ENCODE measurements at places on chromosomes 5 and 9.
A peak's percentile ranks its signal among the peaks of the same experiment; 100 is the strongest.

DNA sequence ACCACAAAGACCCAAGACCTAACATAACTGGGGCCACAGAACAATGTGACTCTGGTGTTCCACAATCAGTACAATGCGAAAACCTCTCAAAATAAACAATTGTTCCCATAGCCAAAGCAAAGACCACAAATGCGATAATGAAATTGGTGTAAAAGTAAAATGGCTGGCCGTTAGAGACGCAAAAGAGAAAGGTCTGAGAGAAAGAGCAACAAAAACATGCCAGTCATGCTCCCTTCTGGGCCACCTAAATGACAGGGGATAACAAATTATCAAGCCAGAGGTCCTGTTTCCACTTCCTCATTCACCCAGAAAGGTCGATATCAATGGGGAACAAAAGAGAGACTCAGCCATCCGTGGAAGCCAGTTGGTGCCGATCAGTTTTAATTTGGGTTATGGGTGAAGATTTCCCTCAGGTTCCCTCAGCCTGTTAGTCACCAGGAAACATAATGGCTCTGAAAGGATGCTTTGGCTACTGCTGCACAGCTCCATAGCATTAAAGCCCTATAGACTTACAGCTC, 9.2 kb upstream of the CFAP95 start:
- no peak for DNase-seq

- peak; percentile 88 for DNase-seq
Observed at GRCh38 chr9:127903557-127904475, 4.4 kb upstream of the ST6GALNAC6 start.

DNA sequence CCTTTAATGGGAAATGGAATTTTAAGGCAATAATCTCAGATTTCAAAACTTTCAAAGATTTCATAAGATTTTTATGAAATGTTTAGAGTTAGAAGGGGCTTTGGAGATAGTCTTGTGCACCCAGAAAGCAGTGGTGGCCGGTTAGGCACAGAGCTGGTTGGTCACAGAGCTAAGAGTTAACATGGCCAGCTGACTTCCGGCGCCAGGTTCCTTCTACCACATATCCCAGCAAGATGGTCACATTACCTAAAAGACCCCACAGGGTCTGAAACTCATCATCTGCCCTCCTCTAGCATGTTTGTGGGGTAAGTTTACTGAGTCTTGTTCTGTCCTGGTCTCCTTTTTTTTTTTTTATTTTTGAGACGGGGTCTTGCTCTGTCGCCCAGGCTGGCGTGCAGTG, 19.3 kb downstream of the QRFP start:
- no peak for DNase-seq

DNA sequence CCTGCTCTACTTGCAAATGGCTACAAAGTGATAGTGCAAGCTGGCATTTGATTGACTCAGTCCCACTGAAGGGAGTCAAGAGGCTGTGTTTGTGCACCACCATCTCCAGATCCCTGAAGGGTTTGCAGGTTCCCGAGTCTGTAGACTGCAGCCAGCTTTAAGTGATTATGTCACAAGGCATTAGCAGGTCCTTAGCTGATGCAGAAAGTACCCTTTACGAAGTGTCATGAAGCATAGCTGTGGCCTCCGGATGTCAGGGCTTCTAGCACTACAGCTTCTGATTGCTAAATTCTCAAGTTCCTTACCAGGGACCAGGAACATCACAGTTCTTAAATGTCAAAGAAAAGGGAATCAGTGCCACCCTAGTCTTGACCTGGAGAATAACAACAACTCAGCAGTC, 311.3 kb upstream of the TRPC7 start:
- no peak for DNase-seq

- no peak for DNase-seq
Observed at GRCh38 chr5:89435347-89435746, 552.4 kb upstream of the MEF2C start.

DNA sequence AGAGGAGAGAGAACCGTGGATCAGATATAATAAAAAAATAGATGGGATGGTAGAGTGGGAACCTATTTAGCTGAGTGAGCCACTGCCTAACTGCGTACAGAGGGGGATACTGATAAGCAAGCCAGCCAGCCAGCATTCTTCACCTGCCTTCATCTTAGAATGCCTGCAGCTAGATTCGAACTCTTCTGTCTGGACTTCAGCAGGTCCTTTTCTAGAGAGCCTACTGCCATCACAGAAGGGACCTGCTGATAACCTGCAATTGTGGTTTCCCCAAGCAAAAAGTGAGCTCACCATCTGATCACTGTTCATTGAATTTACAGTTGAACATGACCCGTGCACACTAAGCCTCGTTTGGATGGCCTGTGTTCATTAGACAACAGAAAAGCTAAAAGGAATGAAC, 109.4 kb downstream of the CDC42SE2 start:
- no peak for DNase-seq

DNA sequence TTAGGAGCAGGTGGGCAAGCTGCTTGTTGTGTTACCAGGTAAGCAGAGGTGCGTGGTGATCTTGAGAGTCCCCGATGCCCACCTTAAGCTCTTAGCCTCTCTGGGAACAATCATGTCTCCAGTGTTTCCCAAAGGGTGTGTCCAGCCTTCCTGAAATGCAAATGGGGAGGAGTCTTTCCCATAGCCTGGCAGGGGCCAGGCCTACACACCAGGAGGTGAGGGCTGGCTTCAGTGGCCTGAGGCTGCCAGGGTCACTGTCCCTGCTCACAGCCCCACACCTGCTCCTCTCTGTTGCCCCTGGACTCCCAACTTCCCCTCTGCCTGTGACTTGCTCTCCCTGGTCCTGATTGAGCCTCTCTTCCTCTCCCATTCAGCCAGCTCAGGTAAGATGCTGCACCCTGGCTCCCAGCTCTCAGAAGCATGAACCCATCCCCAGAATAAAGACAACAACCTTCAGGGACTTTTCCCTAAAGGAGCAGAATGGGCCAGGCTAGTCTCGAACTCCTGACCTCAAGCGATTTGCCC, 65.7 kb upstream of the PHYKPL start:
- DNase-seq = no peak

DNA sequence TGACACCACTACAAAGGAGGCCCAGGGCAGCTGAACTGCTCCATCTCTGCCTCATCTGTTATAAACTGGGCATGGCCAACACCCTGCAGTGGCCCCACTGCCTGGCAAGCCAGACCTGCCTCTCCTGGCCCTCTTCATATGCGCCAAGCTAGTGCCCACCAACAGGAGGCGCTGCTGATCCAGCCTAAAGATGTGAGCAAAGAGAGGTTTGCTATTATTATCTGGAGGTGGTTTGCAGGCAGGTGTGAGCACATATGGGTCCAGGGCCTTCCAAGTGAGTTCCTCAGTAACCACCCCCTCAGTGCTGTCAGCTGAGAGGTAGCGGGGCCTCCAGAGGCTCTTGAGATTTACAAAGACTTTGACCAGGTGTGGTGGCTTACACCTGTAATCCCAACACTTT, 232.2 kb downstream of the SYK start:
- DNase-seq = peak; percentile 69

- DNase-seq = no peak
Observed at GRCh38 chr5:68053202-68053601, 162.4 kb upstream of the PIK3R1 start.

DNA sequence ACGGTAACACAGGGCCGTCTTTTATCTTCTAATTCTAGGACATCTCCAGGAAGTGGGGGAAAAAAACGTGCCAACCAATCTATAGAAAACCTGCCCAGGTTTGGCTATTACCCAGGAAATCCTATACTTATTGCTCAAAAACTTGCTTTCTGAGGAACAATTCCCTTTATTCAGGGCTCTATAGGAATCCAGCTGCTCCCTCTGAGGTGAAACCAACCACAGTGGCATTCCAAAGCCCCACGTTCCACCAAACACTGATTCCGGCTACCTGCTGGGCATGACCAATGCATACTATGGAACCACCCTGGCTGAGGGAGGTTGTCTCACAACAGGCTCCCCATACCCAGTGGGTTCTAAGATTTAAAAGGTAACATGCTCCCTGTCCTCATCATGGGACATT, 57.6 kb downstream of the GLIS3 start:
- no peak for DNase-seq

- no peak for DNase-seq
Observed at GRCh38 chr5:96538808-96539250, 105.8 kb upstream of the PCSK1 start.

- peak; percentile 86 for DNase-seq
Observed at GRCh38 chr9:32345243-32345642, 39.2 kb upstream of the ACO1 start.

DNA sequence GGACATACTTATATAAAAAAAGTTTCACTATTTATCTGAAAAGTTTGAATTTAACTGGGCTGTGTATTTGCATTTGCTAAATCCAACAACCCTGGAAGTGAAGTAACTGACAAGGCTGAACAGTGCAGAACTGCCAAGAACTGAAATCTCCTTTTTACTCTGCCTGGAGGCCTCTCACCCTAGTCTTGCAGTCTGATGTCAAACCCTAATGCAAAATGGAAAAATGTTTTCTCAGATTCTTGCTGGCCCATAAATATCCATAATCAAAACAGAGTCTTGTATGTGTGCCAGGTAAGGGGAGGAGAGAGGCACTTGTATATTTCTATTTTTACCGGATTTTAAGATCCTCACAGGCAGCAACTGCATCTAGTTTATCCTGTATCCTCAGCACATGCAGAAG, 432.7 kb upstream of the KLF4 start:
- DNase-seq = no peak

GRCh38 chr9:108003526-108003925, 514.0 kb upstream of the KLF4 start:
- DNase-seq = no peak

DNA sequence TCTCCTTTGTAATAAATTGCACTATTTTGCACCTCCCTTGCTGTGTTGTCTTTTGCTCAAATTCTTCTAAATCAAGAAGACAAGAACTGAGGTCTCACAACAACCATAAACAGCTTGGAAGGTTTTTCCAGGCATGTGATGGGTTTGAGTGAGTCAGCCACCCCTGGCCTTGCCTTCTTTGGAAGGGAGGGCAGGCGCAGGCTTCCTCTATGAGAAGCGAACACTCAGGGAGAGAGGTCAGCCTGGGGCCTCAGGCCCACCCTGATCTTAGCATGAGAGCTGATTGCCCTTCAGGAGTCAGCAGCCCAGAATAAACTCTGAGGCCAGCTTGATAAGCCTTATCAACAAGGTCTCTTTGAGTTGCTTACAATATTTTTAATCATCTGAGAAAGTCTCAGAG, 31.6 kb downstream of the S1PR3 start:
- DNase-seq = no peak

DNA sequence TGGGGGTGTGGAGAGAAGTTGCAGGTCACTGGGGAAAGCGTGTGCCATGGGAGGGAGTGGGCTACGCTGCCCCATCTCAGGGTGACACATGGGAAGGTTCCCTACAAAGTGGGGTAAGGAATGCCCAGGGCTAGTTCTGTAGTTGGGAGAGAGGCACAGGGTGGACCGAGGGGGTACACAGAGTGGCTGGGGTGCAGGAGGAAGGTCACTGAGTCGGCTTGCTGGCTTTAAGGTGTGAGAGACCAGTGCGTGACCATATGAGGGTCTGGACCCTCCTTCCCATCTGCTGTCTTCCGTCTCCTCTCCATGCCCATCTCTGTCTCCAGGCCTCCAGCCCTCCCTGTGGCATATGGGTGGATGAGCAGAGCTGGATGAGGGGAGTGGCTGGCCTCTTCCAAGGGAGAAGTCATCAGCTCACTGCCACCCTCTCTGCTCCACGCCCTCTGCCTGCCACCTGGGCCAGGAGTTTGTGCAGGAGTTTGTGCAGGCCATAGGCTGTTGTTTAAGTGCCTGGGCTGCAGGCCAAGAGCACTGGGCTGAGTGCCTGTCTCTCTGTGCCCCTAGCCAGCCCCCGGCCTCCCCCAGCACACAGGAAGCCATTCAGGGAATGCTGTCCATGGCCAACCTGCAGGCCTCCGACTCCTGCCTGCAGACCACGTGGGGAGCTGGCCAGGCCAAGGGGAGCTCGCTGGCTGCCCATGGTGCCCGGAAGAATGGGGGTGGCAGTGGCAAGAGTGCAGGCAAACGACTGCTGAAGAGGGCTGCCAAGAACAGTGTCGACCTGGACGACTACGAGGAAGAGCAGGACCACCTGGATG, 96.8 kb downstream of the PHF2 start:
- no peak for DNase-seq

GRCh38 chr9:74946686-74947085, 6.0 kb downstream of the C9orf40 start:
- DNase-seq = no peak

- no peak for DNase-seq
Observed at GRCh38 chr5:124678468-124678867, 68.0 kb downstream of the ZNF608 start.

DNA sequence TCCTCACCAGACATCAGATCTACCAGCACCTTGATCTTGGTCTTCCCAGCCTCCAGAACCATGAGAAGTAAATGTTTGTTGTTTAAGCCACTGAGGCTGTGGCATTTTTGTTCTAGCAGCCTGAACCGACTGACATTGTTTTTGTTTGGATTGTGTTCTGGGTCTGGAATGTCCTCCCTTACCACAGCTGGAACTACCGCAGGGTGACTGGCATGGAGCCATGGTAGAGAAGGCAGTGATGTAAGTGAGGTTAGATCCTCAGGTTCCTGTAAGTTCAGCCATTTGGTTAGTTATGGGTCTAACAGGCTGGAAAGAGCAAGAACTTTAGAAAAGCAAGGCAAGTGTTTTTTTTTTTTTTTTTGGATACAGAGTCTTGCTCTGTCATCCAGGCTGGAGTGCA, 209.3 kb downstream of the DAB2IP start:
- DNase-seq = no peak

- DNase-seq = no peak
Observed at GRCh38 chr5:74401281-74401945, 239.1 kb downstream of the ENC1 start.

DNA sequence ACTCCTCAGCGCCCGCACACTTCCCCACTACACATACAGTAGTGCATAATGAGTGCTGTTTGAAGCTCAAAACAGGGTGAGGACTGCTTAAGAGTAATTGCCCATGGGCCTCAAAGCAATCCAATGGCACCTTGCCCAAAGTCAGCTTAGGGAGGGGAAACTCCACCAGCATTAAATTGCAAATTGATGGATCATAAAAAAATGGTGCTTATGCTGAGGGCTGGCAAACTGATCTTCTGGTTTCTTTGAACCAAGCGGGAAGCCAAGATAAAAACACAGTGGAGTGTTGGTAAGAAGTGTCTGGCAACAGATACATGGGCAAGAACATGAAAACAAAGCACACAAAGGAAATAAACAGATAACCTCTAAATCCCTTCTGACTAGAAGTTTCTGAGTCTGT, 28.0 kb downstream of the TLE1 start:
- no peak for DNase-seq

DNA sequence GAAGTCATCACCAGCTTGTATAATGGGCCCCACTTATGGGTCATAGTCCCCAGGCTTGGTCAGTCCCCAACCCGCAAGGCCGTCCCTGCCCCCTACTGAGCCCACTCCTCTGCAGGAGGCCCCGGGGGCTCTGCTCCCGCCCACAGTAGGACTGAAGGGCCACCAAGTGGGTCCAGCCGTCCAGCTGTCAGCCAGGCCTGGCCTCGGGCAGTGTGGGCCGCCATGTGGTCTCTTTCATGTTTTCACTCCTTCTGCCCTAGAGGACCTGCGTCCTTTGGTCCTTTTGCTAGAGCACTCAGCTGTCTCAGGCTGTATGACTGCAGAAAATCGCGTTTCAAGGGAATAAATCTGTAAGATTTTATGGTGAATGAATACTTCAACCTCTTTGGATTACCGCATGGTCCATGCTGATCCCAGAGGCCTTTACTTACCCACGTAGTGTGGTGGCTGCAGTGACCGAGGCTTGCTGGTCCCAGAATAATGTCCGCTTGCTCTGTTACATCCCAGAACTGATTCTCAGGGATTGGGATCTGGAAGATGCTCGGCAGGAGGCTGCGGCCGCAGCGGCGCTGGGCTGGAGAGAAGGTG, 105.7 kb upstream of the FAM120A start:
- DNase-seq = no peak

- no peak for DNase-seq
Observed at GRCh38 chr9:129361196-129361595, 183.1 kb upstream of the IER5L start.

- DNase-seq = no peak
Observed at GRCh38 chr5:137615171-137615775, 116.1 kb upstream of the SPOCK1 start.
